Activated CD4-positive, CD25-positive, alpha-beta regulatory T cell treated with anti-CD3 and anti-CD28 coated beads, Interleukin-2, amount 50 U/mL, for 72 hours (primary cell): ENCODE measurements at places on chromosomes 3 and 15.

- DNase-seq, result no peak
Observed at GRCh38 chr3:133591271-133591742, 17.8 kb downstream of the CDV3 start.

DNA sequence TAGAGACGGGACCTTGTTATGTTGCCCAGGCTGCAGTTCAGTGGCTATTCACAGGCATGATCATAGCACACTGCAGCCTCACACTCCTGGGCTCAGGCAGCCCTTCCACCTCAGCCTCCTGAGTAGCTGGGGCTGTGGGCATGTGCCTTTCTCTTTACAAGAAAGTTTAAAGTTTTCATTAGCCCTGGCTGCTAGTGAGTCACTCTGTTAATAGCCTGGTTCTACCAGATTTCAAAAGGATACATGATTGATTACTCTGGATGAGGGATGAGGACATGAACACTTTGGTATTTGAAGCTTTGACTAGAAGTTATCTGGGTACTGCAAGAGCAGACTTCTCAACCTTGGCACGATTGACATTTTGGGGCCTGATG lies 95.1 kb downstream of the DHX36 start:
- DNase-seq, result no peak

GRCh38 chr3:191301017-191301416 lies 28.2 kb upstream of the CCDC50 start:
- DNase-seq, result no peak

DNA sequence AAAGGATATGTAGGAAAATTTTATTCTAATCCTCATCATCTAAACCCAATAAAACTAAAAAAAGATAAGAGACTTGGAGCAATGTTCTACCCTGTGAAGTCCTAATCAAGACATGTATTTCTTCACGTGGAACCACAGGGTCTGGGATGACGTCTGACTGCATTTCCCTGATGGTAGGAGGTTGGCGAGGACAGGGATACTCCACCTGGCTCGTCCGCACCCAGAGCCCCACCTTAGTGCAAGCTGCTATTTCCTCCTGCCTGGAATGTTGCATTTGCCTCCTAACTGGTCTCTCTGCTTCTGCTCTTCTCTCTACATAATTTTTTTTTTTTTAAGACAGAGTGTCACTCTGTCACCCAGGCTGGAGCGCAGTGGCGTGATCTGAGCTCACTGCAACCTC lies 57.7 kb upstream of the RASGRP1 start:
- no peak for DNase-seq

DNA sequence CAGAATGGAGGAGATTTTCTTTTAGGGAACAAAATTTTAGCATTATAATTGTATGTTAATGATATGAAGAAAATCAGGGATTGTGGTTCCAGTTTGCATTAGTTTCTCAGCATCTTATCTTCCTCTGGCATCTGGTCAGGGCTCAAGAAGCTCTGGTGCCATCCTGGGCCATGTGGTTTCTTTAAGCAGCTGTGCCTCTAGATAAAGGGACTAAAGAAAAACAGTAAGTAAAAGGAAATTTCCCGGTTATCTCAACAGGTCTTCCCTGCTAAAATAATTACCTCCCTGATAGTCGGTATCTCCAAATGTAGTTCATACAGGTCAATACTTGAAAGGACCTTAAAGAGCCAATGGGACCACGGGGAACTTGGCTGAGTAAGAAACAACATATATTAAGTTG lies 375.1 kb upstream of the RBMS3 start:
- DNase-seq, result no peak

GRCh38 chr15:38176155-38176554 lies 76.5 kb upstream of the SPRED1 start:
- DNase-seq, result no peak

GRCh38 chr3:182327196-182327681 lies 466.1 kb upstream of the ATP11B start:
- no peak for DNase-seq

DNA sequence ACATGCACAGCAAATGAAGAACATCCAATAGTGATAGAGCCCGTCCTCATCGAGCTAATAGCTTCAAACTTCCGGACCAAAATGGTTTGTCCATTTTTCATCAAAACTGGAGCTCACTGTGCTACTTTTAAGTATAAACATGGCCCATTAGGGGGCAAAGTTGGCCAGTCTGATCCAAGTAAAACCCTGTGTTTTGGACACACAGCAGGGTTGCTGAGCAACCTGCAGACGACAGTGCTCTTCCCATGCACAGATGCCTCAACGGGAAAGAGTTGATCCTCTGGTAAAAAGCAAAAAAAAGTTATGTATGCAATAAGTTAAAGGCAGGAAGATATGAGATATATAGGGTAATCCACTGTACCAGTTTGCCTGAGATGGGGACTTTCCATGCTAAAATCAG lies 244.0 kb upstream of the THBS1 start:
- DNase-seq, result no peak

- DNase-seq, result no peak
Observed at GRCh38 chr15:60442763-60443162, 36.2 kb downstream of the ICE2 start.

- peak; percentile 95 for DNase-seq
Observed at GRCh38 chr3:32947789-32948238, 3.6 kb upstream of the CCR4 start.

- no peak for DNase-seq
Observed at GRCh38 chr15:48222627-48223026, 16.5 kb downstream of the SLC12A1 start.

- DNase-seq, result no peak
Observed at GRCh38 chr3:114460459-114460858, 166.6 kb downstream of the TIGIT start.

GRCh38 chr15:66830358-66830757 lies 128.3 kb downstream of the SMAD6 start:
- DNase-seq, result no peak

DNA sequence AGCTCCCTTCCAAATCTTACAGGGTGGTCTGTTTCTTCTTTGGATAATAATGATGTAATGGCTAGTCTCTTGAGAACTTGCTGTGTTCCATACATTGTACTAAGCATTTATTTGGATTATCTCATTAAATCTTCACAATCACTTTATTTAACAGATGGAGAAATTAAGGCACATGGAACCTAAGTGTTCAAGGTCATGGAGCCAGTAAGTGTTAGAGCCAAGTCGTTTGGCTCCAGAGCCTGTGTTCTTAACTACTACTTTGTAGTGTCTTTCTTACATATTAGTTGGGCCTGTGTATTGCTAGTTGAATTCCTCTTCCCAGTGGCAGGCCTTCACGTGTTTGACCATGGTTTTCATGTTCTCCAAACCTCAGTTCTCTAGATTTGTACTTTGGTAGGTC lies 177.8 kb downstream of the ATG7 start:
- DNase-seq, result no peak

GRCh38 chr3:12854565-12854964 lies 13.2 kb upstream of the RPL32 start:
- no peak for DNase-seq

DNA sequence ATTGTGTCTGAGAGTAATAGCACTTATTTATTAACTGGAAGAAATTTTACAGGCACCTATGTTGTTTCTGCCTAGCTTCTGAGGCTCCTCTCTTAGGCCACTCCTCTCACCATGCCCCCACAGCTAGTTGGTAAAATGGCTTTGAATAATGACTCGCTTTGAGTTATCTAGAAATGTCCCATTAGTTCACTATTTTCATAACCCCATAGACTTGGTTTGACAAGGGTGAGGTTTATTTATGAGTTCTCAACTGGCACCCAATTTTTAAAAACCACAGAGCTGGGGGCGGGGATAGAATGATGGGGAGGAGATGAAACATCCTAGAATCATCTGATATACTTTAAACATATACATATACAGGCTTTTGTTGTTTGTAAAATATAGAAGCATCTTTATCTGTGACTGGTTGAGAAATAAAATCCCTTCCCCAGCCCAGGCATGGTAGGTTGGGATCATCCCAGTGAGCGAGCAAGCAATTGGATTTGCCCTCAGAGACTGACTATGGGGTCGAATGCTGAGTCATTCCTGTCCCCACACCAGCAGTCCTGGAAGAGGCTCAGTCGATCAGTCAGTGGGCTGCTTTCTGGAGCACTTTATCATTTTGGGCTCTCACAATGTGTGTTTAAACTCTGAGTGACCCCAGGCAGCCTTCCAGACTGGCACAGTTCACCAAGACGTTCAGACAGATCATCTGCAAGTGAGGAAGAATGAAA lies 60.2 kb upstream of the TSEN2 start:
- DNase-seq, result no peak

DNA sequence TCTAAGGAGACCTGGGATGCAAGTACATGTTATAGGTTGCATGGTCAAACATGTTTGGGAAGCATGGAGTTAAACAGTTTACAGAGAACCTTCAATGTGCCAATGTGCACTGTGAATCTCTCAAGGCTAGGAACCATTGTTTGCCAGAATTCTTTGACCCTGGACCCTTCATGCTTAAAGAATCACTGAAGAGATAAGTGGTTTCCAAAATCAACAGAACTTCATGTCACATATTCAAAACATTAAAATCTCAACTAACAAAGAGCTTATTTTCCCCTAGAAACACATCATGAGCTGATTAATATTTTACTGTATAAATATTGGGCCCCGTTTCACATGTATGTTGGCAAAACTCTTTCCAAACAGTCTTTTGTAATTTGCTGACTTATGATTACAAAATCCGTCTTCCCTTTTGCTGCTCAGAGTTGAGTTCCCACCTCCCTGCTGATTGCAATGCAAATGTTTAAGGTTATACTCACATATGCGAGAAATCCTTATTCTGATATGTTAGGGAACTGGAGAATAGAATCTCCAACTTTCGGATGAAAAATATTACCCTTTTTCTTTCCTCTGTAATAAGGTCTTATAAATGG lies 380.2 kb downstream of the DIPK2A start:
- no peak for DNase-seq

DNA sequence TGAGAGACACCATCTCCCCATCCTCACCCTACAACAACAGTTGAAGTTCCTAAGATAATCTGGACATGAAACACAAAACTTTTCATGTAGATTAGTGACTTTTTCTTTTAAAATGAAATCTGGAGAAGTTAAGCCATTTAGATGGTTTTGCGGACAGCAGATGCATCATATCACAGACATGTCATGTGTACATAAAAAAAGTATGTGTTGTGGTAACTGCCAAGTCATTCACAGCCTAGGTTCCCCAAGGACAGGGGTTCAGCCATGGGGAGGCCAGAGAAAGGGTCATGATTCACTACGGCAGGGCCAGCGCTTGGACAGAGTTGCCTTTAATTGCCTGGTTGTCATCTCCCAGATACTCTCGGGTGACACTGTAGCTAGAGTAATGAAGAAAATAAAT lies 163.2 kb downstream of the PDZRN3 start:
- DNase-seq, result no peak

- no peak for DNase-seq
Observed at GRCh38 chr3:149969110-149969939, 1.4 kb downstream of the PFN2 start.

GRCh38 chr3:114974387-114974786 lies 172.7 kb downstream of the ZBTB20 start:
- DNase-seq, result no peak

DNA sequence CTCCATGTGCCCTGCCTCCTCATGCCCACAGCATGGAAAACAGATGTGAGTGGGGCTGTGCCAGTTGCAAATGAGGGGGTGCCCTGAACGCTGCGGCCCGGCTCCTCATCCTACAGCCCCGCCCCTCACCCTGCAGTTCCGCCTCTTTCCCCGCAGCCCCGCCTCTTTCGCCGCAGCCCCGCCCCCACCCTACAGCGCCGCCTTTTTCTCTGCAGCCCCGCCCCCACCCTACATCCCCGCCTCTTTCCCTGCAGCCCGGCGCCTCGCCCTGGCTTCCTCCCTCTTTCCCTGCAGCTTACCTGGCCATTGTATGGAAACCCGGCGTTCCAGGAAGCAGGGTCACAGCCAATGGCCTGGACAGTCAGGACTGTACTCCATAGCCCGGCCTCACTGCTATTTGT lies 284.9 kb downstream of the TLE3 start:
- no peak for DNase-seq

DNA sequence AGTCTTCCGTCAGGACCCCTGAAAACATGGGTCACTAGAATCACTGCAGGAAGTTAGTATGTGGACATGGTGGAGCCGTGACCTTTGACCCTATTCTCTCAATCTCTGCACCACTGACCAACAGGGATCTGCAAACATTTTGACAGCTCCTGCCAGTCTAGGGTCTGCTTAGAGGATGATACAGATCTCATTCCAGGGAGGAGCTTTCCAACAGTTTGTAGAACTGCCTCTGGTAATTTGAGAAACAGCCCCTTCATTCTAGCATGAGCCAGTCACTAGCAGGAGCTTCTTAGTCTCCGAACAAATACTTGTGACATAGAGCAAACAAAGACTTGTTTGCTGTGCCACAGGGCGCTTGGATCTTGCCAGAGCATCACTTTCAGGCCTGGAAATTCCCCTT lies 270.3 kb upstream of the CFAP20DC start:
- DNase-seq, result no peak

GRCh38 chr3:51968170-51968775 lies 1.0 kb upstream of the PCBP4 start:
- no peak for DNase-seq

GRCh38 chr3:136929977-136930670 lies 27.7 kb upstream of the IL20RB start:
- DNase-seq, result no peak

DNA sequence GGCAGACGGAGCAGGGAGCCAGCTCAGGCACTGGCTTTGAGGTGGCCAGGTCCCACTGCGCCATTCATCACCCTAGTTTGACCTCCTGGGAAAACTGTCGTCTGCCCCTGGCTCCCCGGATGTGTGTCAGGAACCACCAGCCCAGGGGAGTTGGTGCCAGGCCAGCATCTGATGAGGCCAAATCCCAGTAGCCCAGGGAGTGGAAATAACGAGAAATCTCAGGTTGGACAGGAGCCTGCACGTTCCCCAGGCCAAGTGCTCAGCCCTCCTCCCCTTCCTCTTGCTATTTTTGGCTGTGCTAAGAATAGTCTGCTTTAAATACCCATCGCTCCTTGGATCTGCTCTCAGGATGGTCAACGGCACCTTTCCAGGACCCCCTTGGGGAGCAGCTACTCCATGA lies 93.1 kb upstream of the RPL32 start:
- no peak for DNase-seq

GRCh38 chr15:25711164-25711563 lies 152.0 kb downstream of the ATP10A start:
- DNase-seq, result no peak

DNA sequence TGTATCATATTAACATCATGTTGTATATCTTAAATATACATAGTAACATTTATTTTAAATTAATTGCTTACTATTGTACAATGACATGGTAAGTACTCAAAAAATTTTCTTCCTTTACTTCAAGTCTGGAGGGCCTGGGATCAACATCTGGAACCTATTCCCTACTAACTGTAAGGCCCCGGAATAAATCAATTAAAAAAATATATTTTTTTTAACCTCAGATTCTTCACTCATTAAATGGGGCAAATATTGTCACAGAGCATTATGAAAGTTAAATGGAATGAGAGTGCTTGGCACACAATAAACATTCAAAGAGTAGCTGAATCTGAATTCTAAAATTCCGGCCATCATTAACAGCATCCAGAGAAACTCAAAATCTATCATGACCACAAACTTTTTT lies 16.5 kb downstream of the GSK3B start:
- no peak for DNase-seq
